Activated T-helper 17 cell treated with anti-CD3 and anti-CD28 coated beads, Interleukin-2, amount 50 U/mL, for 72 hours (primary cell): ENCODE measurements at places on chromosomes 12 and 14.

GRCh38 chr12:121188227-121188626 lies 21.7 kb upstream of the P2RX4 start:
- ATAC-seq = no peak

DNA sequence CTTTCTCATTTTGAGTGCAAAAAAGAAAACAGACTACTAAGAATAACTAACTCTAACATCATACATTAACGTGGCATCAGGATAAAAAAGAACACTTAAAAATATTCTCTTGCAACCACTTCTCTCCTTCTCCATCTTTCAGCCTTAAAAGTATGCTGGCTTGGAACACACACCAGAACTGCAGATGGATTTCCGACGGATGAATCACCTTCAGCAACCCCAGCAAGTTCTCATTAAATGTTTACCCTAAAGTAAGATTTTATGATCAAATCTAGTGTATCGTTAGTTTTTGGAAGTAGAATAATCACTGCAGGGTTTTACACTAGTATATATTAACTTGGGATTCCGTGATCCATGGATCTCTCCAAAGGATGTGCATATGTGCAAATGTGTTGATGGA lies 1.2 kb downstream of the NEK9 start:
- ATAC-seq = no peak

- no peak for ATAC-seq
These were observed 151.1 kb downstream of the CALM1 start for GRCh38 chr14:90547968-90548367.

DNA sequence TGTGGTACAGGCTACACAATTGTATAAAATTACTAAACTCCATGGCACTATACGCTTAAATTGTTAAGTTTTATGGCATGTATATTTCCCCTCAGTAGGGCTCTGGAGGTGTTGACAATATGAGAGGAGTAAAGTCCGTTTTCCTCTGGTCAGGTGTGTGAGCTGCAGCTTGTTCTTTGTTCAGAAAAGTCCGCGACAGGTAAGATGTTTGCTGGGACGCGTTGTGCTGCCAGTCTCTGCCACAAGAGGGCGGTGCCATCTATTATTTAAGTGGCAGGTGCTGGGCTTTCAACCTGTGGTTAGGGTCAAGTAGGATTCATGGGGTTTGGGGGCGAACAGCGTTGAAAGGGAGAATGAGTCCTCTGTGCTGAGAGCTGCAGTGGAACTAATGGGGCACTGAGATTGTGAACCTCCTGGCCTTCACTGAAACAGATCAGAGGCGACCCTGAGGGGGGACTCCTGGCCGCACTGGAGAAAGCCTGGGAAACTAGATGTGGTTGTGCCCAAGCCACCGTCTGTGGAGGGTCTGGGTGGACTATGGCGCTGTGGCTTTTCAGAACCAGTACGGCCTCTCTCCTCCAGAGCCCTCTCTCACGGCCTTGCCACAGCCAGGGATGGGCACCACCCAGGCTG lies 179.0 kb downstream of the SLC15A4 start:
- ATAC-seq = no peak

- no peak for ATAC-seq
These were observed 175.8 kb upstream of the BCL2L14 start for GRCh38 chr12:11894890-11895289.

- peak; percentile 88 for ATAC-seq
These were observed 28.6 kb downstream of the PIGH start for GRCh38 chr14:67571275-67571990.

DNA sequence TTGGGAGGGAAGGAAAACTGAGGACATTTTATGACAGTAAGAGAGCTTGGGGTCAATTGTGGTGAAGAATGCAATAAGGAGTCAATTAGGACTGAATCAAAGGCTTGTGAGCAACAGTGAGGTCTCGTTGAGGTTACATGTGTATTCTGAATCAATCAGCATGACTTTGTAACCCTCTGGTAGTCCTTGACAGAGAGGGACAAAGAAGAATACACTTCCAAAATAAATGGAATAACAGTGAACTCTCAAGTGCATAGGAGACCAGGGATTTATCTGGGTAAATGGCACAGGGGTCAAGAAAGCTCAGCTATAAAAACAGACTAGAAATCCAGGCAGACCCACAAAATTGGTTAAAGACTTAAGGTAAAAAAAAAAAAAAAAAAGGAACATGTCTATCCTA lies 85.1 kb upstream of the NAV3 start:
- no peak for ATAC-seq

DNA sequence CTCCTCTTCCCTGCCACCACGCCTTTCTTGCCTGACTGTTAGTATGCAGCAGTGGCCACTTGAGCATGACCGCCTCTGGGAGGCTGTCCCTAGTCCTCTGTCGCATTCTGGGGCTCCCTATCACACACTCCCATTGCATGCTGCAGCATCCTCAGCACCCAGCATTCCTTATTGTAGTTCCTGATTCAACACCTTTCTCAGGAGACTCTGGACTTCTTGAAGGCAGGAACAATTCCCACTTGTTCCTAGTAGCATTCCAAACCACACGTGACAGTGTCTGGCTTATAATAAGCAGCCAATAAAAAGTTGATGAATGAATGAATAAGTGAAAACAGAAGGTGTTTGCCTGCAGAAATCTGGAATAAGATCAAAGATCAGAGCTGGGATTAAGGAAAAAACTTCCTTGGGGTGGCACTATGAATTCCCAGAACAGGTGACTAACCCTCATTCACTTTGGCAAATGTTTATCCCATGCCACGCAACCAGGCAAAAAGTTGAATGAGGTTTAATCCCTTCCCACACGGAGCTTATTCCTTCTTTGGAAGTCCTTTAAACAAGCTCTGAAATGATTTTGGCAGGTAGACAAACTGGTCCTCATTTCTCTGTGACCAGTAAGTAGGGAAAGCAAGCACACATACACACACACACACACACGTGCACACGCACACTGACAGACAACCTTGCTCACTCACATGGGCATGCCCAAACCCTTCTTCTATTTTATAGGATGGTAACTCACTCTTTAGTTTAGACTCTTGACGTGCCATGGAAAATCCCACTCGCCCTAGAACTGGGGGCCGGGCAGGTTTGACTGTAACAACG lies 26.5 kb downstream of the NTF3 start:
- no peak for ATAC-seq

DNA sequence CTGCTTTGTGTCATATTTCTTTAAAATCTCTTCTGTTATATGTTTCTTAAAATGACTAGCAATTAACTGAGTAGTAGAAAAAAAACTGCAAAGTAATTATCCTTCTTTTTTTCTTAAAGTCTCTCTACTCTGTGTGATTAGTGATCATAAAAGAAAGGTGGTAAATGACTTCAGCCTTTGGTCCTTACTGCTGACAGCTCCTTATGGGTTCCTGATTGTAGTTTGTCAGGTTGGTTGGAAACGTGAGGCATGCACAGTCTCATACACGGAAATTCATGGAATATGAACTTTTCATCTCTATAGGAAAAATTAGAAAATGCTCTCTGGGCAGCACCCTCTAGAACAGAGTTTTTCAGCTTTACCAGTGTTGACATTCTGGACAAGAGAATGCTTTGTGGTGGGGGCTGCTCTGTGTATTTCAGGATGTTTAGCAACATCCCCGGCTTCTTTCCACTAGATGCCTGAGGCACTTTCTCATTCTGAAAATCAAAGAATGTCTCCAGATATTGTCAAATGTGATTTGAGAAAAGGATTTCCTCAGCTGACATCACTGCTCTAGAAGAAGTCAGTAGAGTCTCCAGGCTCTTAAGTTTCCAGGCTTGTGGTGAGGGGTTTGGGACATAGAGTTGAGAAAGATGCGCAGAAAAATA lies 121.0 kb downstream of the PIK3C2G start:
- ATAC-seq = no peak

DNA sequence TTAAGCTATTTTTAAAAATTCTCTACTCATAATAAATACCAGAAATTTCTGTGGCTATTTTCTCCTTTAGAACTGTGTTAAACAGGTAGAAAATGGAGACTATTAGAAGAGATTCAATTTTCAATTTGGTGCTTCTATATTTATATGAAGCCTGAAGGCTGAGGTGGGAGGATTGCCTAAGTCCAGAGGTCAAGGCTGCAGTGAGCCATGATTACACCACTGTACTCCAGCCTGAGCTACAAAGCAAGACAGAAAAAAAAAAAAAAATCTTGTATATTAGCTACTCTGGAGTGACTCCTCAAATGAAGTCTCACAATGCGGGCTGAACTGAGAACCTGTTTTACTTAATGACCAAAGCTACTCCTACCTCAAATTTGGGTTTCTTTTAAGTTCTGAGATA lies 9.8 kb upstream of the DPF3 start:
- no peak for ATAC-seq

GRCh38 chr12:26017484-26018211 lies 59.2 kb downstream of the RASSF8 start:
- ATAC-seq = no peak

GRCh38 chr12:12810553-12811021 lies 2.6 kb upstream of the DDX47 start:
- no peak for ATAC-seq
